ENCODE measurements at places on chromosomes 7 and 10.
A peak's percentile ranks its signal among the peaks of the same experiment; 100 is the strongest.

- no peak for DNase-seq
Observed at GRCh38 chr10:1662438-1663025, 74.8 kb downstream of the ADARB2 start.

DNA sequence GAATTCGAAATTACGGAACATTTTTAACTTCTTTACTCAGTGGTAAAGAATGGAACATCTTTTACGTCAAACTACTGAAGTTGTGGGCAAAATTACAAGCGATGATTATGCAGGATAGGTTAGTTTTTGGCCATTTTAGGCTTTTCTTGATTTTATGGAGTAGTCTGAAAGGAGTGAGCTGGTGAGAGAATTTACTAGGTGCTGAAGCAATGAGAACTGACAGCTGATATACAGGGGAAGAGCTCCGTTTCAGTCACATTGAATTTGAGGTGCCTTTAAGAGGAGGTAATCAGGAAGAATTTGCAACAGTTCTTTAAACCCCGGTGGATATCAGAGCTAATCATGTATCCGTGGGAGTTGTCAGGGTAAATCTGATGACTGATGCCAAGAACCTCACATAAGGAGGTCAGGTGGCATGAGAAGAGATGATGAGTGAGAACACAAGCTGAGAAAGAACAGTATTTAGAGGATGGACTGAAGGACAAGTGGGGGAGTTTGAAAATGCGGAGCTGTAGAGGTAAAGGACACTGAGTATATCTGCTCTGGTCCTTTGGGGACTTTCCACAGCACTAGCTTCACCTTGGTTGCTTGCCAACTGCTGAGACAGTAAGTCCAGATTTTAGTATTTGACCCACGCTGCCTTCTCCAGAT, 104.3 kb downstream of the AHR start:
- DNase-seq, result peak; percentile 28

DNA sequence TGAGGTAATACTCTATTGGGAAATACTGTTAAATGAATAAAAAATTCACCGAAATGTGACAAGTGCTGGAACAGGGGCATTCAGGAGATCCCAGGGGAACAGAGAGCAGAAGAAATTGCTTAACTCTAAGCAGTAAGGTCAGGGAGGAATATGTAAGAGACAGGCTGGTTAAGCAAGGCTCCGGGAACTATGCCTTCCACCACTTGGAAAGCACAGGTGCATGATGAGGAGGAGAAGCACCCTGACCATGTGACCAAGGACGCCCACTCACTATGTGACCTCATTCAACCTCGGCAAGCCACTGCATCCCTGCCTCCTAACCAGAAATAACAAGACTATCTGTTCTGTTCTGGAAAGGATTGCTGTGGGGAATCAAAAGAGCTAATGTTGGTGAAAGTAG, 218.4 kb downstream of the ELMO1 start:
- no peak for DNase-seq

GRCh38 chr7:113921363-113921762, 2.6 kb upstream of the PPP1R3A start:
- no peak for DNase-seq

GRCh38 chr10:118308664-118309063, 33.5 kb downstream of the FAM204A start:
- no peak for DNase-seq

GRCh38 chr7:18541181-18541870, 45.8 kb downstream of the HDAC9 start:
- no peak for DNase-seq

DNA sequence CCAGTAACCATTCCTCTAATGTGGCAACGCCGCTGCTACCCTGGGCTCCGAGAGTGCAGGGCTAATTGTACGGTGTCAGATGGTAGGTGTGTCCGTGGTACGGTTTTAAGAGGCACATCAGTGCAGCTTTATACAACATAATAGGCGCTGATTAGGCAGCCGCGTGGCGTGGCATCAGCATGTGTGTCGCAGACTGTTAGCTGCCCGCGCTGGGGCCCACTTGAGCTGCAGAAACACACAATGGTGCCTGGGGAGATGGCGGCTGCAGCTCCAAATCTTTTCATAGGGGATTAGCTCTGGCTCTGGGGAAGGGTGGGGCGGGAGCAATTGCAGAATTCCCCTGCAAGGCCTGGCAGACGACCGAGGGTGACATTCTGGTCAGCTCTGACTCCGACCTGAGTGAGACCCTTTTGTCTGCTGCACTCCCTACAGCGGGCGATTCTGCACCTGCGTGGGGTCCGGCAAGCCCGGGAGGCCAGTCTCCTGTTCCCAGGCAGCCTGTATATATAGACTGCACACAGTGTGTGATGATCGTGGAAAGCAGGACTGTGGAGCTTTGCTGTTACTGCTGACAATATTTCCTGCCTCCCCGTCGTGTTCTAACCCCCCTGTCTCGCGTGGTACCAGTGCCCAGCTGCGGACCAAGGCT, 722.7 kb upstream of the CELF2 start:
- no peak for DNase-seq

- no peak for DNase-seq
Observed at GRCh38 chr7:1552200-1552599, 3.8 kb downstream of the TMEM184A start.

GRCh38 chr10:11548065-11548767, 63.2 kb downstream of the USP6NL start:
- no peak for DNase-seq

- peak; percentile 26 for DNase-seq
Observed at GRCh38 chr7:134755422-134756022, 23.9 kb upstream of the CALD1 start.

DNA sequence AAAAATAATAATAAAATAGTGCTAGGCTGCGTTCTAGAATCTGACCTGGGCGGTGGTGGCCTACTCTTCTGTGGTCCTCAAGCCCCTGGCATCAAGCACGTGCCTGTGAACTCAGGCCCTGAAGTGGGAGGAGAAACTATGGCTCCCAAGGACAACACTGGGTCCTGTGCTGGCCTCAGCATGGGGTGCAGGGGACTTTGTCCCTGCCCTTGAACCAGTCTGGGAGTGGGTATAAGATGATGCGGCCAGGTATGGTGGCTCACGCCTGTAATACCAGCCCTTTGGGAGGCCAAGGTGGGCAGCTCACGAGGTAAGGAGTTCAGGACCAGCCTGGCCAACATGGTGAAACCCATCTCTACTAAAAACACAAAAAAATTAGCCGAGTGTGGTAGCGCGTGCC, 5.5 kb downstream of the ZP3 start:
- no peak for DNase-seq

GRCh38 chr10:46516660-46517416, 39.6 kb downstream of the GPRIN2 start:
- no peak for DNase-seq

DNA sequence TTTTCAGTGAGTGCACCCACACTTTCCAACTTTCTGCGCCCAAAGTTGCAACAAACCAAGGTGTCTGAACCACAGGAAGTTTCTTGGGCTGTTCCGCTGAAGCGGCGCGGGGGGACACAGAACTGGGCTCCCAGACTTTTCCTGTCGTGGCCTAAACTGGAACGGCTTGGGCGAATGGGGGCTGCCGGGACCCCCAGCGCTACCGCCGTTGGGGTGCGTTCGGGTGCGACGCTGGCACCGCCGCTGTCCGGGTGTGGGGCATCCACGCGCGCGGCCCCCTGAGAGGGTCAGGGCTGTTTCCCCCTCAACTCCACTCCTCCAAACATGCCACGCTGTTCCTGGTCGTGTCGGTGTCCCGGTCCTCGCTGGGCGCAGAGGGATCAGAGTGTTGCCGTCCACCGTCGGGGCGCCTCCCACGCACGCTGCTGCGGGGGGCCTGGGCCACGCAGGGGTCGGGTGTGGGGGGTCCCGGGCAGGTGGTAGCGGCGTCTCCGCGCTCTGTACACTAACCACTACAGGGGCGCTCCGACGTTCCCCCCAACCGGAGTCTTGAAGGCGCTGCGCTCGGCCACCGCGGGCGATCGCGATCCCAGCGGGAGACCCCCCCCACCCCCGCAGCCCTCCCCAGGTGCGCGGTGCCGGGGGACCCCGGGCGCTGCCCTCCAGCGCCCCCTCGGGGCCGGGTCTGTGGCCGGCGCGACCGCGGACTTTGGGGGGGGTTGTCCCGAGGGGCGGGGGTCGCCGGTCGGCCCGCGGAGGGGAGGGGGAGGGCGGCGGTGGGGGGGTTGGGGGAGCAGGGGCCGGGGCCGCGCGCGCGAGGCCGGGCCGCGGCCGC, 2.2 kb upstream of the CUX1 start:
- DNase-seq, result peak; percentile 43

Data from stimulated activated CD4-positive, alpha-beta T cell treated with anti-CD3 and anti-CD28 coated beads, Interleukin-2, amount 100 ng/mL, for 48 hours (primary cell).